ENCODE measurements at places on chromosomes 6 and 20. TPM values are rescaled to one million over a fixed set of nuclear protein-coding genes. Genes with fewer than 3 reads are reported as not detected.

GRCh38 chr6:170355661-170356060 is 49.1 kb downstream of the FAM120B start:
- H3K27me3 ChIP-seq, result no peaks in the 10 kb centered on the region
- no peak overlapping the region for H3K27ac ChIP-seq
- peaks cover 52% of the 10 kb centered on the region for H3K36me3 ChIP-seq
- no peak for DNase-seq

GRCh38 chr6:87798393-87799278 is 96.6 kb upstream of the AKIRIN2 start:
- no peaks in the 10 kb centered on the region for H3K36me3 ChIP-seq
- no peak overlapping the region for H3K27ac ChIP-seq
- peaks cover 12% of the 10 kb centered on the region for H3K27me3 ChIP-seq
- H3K4me3 ChIP-seq, result no peak overlapping the region

- no peak for DNase-seq
- peaks cover 14% of the 10 kb centered on the region for H3K27me3 ChIP-seq
- H3K4me1 ChIP-seq, result no peaks in the 10 kb centered on the region
- H3K4me3 ChIP-seq, result no peak overlapping the region
These were observed 121.0 kb upstream of the PRDM1 start for GRCh38 chr6:105964979-105965760.

GRCh38 chr20:20503777-20504530 is 136.1 kb downstream of the INSM1 start:
- H3K36me3 ChIP-seq, result peaks cover 27% of the 10 kb centered on the region
- H3K27me3 ChIP-seq, result no peaks in the 10 kb centered on the region
- no peak for DNase-seq
- no peak overlapping the region for H3K4me3 ChIP-seq
- no peak overlapping the region for H3K27ac ChIP-seq

GRCh38 chr6:102701019-102701418 is 1307.5 kb downstream of the GRIK2 start:
- no peak overlapping the region for H3K4me3 ChIP-seq
- H3K27me3 ChIP-seq, result no peaks in the 10 kb centered on the region
- H3K4me1 ChIP-seq, result no peaks in the 10 kb centered on the region
- H3K36me3 ChIP-seq, result no peaks in the 10 kb centered on the region
- DNase-seq, result no peak
- no peak overlapping the region for H3K27ac ChIP-seq

DNA sequence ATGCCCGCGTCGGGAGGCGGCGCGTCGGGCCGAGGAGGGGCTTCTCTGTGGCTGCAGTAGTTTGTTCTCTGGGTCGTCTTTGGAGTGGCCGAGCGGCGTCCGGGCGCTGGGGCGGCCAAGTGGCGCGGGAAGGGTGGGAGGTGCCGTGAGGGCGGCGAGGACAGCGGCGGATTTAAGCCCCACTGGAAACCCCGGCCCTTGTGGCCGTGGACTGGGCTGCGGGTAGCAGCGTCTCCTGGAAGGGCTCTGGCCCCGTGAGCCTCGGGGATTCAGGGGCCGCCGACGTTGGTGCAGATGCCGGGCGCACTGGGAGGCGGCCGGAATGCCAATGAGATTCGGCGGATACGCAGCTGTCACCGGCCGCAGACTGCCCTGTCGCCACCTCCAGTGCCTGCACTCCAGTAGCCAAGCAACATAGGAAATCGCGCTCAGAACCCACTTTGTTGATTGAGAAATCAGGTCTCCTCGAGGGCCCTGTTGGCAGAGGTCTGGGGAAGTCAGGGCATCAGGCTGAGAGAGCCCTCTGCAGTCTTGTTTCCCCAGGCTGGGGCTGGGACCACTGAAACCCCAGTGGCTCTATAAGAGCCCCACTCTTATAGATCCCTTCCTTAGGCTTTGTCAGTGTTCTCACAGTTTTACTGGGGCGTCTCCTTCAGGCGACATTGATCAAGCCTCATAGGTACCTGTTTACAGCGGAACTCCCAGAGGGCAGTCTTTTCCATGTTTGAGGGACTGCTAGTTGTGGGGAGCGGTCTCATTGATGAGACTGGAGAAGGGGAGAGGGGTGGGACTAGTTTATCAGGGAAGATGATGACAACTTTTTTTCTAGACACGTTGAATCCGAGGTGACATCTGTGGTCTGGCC is 642 bp downstream of the GZF1 start:
- peak overlapping the region; percentile 91 for H3K4me3 ChIP-seq
- H3K36me3 ChIP-seq, result peaks cover 27% of the 10 kb centered on the region
- peak; percentile 41 for DNase-seq
- H3K4me1 ChIP-seq, result peaks cover 46% of the 10 kb centered on the region
- no peaks in the 10 kb centered on the region for H3K27me3 ChIP-seq

Gene TMEM170B
- total RNA-seq, result 2.0 TPM

DNA sequence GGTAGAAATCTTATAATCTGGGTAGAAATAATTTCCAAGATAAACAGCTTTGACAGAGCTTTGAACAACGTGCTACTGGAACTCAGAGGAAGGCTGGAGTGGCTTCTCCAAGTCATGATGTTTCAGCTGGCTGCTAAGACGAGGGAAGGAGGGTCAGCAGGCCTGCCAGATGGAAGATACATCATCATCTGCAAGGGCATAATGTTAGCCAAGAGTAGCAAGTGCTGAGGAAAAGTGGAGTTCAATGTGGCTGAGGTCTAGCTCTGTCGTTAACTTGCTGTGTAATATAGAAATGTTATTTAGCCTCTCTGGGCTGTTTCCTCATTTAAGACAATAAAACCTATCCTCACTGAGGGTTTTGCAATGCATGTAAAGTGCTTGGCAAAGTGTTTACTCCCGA is 35.1 kb downstream of the RGS17 start:
- DNase-seq, result no peak
- H3K36me3 ChIP-seq, result no peaks in the 10 kb centered on the region
- no peak overlapping the region for H3K4me3 ChIP-seq
- H3K4me1 ChIP-seq, result peaks cover 5% of the 10 kb centered on the region
- no peak overlapping the region for H3K27ac ChIP-seq
- peaks cover 12% of the 10 kb centered on the region for H3K27me3 ChIP-seq
